ENCODE measurements at places on chromosomes 5 and 9.
A peak's percentile ranks its signal among the peaks of the same experiment; 100 is the strongest.

GRCh38 chr5:164497311-164498064 is 992.1 kb downstream of the MAT2B start:
- DNase-seq, result no peak

DNA sequence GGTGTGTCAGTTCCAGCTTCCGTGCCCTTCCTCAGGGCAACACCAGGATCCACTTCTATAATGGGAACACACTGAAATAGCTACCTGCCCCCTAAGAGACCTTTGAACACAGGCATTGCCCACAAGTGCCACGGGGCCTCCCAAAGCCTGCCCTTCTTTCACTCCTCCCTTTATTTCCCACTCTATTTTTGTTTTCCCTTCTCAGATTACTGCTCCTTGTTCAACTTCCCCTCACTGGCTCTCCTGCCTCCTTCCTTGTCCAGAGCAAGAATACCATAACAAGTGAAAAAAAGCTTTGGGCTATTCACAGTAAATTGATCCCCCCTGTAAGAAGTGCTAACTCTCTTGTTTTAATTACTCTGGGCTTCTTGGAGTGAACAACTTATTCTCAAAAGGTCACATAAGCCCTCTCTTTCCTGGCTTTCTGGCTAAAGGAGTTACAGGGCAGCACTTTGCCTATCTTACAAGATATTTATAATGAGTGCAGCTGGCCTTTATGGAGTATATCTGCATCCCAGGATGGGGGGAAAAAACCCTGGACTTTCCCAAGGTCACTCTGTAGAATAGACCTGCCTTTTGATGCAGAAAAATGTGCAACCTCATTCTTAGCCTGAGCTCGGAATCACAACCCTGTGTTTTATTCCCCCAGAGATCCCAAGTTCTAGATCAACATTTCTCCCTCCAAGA is 11.3 kb downstream of the CTXN3 start:
- DNase-seq, result no peak

DNA sequence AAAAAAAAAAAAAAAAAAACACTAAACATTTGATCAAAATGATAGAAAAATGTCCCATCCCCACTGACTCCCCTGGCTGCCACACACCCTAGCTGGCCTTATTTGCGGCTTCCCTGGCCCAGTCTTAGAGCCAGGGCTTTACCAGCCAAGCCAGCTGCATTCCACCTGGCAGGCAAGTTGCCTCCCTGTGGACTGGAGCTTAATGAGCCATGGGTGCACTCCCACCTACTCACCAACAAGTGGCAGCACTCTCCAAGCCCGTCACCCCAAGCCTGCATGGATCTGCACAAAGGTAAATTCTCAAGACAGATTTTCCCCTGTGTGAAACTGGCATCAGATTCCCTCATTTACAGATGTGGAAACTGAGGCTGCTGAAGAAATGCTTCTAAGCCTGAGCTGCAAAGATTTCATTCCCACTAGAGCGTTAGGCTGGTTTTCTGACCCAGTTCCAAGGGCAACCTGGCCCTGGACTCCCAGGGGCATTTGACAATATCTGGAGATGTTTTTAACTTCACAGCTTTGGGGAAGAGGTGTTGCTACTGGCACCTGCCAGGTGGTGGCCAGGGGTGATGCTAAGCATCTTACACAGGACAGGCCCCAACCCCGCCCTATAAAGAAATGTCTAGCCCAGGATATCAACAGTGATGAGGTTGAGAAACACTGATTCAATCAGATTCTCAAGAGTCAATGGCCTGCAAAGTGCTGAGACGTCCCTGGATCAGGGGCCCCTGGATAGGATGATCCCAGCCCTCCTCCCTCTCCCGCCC is 21.9 kb upstream of the VDAC1 start:
- DNase-seq, result peak; percentile 51

GRCh38 chr9:132187121-132187620 is 25.3 kb downstream of the NTNG2 start:
- no peak for DNase-seq

DNA sequence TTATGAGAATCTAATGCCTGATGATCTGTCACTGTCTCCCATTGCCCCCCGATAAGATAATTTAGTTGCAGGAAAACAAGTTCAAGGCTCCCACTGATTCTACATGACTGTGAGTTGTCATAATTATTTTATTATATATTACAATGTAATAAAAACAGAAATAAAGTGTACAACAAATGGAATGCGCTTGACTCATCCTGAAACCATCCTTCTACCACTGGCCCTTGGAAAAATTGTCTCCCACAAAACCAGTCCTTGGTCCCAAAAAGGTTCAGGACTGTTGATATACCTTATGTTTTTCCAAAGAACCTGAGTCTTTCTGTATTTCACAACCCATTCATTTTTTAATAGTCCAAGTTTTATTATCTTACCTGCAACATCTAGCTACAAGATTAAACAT is 403.5 kb downstream of the TAF11L14 start:
- no peak for DNase-seq

Measured in AML-193 (cell line).